ENCODE measurements at places on chromosomes 1 and 21.

GRCh38 chr1:86119214-86119764 lies 37.3 kb downstream of the COL24A1 start:
- DNase-seq, result no peak

DNA sequence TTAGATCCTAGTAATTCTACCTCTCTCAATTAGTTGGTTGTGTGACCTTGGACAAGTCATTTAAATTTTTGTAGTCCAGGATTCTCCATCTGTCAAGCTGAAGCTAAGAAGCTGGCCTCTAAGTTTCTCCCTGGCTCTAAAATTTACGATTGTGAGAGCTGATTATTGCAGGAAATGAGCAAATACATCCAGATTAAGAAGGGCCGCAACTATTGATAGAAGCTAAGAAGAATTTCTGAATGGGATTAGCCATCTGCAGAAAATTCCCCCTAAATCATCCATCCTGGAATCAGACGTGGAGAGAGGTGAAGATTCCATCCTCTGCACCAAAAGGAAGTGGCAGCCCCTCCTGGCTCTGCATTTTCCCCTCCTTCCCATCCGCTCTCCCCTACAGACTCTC lies 55.0 kb downstream of the HIVEP3 start:
- DNase-seq, result no peak

GRCh38 chr1:83554174-83554573 lies 444.8 kb downstream of the TTLL7 start:
- no peak for DNase-seq

DNA sequence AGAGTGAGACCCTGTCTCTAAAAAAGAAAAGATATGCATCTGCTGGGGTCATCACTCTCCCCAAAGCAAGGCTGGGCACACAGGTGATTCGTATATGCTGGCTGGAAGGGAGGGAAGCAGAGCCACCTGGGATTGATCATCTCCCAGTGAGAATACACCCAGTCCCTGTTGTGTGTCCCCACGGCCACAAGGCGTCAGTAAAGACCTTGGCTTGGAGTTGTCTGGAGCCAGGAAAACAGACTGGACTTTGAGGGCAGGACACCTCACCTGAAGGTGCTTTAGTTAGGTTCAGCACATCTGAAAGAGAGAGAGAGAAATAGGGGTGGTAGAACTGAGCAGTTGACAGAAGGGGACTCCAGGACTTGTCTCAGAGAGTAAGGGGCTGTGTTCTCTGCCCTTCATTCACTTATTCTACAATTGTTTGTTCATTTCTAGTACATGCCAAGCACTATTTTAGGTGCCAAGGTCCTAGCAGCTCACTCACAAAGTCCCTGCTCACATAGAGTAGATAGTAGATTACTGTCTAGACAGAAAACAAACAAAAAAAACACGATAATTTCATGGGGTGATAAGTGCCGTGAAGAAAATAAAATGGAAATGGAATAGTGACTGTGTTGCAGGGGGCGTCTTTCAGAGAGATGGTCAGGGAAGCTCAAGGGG lies 13.5 kb downstream of the CITED4 start:
- DNase-seq, result no peak

- DNase-seq, result peak; percentile 70
Observed at GRCh38 chr1:222095606-222096475, 354.0 kb upstream of the DUSP10 start.

DNA sequence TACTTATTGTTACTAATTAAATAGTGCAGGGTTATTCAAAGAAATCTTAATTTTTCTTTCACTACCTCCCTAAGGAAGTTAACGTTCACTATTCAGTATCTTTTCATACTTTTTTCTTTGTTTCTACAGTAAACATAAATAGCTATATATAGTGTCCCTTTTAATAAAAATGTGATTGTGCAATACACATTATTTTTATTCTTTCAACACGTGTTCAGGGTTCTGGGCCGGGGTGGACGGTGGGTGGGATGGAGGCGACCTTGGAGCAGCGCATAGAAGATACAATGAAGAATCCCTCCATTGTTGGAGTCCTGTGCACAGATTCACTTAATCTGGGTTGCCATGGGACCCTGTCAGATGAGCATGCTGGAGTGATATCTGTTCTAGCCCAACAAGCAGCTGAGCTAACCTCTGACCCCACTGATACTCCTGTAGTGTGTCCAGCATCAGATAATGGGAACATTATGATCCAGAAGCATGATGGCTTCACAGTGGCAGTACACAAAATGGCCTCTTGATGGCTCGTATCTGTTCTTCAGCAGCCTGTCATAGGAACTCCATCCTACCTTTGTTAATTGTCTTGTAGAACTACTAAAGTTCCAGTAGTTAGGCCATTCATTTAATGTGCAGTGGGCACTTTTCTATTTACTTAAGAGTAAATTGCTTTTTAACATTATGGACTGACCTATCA lies 155.9 kb upstream of the L1TD1 start:
- DNase-seq, result no peak

GRCh38 chr1:43383449-43383848 lies 6.2 kb downstream of the MED8 start:
- DNase-seq, result no peak

DNA sequence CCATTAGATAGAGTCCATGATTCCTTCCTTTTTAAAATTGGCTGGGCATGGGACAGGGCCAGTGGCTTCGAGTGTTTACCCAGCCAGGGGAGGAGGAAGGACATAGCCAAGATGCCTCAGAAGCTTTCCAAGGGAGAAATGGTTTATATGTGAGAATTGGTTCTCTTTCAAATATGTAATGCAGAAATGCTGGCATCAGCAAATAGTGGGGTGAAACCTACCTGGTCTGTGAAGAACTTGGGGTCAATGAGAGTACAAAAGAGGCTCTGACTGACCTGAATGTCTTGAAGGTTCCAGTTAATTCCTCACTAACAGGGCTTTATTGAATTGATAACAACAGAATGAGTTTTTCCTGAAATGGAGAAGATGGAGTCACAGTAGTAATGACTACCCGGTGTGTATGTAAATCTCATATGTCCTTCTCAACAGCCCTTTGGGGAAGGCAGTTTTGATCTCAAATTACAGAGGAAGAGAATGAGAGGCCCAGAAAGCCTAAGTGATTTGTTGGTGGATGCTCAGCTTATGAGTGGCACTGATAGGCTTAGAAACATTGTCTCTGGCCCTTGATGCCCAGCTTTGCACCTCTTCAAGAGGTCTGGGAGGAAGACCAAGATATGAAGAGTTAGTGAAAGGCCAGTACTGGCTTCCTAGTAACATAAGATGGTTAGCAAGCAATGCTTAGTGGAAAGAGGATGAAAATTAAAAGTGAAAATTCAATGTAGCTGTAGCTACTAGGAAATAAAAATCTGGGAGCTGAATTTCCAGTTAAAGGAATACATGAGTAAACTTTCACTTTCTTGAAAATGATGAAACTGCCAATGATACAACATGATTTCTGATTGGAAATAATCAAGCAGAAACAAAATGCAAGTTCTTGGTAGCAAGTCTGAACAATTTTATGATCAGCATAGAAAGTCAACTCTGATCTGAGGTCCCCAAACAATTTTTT lies 2.7 kb downstream of the ATF3 start:
- DNase-seq, result peak; percentile 21

- DNase-seq, result no peak
Observed at GRCh38 chr1:226568077-226568831, 19.7 kb downstream of the STUM start.

DNA sequence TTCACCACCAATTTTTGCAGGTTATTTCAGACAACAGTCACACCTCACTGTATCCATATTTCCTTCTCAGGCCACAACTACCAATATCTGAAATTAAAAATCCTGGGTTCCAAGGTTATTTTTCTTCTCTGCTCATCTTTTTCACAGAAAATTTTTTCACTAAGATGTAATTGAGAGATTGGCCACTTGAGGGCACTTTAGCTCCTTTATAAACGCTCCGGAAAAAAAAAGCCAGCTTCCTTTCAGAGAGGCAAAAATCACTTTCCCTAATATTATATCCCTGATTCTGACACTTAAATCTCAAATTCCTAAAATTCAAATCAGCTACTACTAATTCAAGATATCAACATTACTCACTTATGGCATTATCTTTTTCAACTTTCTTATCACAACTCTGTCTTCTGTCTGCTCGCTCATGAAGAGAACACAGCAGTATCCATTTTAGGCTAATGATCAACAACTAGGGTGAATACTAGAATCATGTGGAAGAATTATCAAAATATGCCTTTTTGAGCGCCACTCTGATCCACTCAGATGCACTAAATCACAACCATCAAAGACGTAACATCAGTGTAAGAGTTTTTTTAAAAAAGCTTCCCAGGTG lies 101.4 kb upstream of the RGS1 start:
- peak; percentile 41 for DNase-seq

GRCh38 chr1:221832151-221832550 lies 90.3 kb upstream of the DUSP10 start:
- no peak for DNase-seq

DNA sequence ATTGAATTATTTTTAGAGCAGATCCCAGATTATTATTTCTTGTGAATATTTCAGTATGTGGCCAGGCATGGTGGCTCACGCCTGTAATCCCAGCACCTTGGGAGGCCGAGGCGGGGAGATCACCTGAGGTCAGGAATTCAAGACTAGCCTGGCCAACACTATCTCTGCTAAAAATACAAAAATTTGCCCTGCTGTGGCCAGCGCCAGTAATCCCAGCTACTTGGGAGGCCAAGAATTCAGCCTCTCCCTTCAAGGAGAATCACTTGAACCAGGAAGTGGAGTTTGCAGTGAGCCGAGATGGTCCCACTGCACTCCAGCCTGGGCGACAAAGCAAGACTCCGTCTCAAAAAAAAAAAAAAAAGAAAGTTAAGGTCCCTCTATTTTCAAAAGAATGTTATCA lies 4.3 kb downstream of the OSBPL9 start:
- DNase-seq, result no peak

GRCh38 chr1:205670611-205671430 lies 9.5 kb downstream of the SLC45A3 start:
- no peak for DNase-seq

GRCh38 chr21:33940881-33941245 lies 25.3 kb upstream of the ATP5PO start:
- DNase-seq, result no peak

DNA sequence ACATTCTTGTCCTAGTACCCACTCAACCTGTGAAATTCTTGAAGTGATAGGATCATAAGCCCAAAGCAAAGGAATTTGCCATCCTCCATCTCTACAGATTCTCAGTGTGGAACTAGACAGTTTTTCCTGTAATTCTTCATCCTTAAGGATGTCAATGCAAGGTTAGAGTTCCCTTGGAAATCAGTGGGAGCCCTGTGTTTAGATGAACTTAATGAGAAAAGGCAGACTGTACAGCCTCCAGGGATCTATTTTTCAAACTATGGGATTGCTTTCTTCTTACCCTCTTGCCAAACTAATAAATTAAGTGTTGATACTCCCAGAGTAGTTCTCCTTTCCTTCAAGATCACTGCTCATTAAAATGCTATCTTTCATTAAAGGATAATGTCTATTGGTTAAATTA lies 78.1 kb upstream of the OLFM3 start:
- no peak for DNase-seq

DNA sequence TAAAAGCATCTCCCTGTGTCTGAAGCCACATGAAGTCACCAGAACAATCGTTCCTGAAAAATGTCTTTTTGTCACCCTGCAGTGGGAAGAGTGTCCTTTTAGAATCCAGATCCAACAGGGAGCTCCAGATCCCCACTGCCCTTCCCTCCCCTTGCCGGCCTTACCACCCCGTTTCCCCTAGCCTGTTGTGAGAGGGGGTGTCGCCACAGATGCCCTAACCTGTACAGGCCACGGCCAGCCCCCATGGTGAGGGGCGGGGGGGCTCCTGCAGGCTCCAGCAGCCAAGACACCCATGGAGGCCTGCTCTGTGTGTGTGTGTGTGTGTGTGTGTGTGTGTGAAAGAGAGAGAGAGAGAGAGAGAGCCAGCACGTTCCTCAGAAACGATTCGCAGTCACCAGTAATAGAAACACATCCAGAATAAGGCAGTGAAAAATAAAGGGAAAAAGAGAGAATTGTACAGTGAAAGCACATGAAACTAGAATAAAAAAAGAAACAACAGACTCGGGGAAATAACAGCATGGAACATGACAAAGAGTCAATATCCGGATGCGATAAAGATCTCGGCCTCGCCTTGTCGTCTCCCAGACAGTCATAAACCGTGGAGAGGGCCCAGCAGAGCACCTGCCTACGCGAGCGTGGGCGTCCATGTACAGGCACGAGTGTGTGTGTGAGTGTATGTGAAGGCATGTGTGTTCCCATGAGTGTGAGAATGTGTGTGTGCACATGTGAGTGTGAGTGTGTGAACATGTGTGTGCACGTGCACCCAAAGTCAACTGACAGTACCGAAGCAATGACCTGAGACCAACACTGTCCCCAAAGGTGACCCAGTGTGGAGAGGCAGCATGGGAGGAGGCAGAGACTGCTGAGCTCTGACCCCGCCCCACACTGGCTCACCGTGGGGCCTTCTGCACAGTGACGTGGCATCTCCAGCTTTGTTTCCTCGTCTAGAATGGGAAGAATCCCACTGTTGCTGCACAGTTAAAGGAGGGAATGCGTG lies 303.8 kb downstream of the NPHP4 start:
- DNase-seq, result no peak

- DNase-seq, result no peak
Observed at GRCh38 chr1:230135726-230136125, 68.7 kb downstream of the GALNT2 start.

- no peak for DNase-seq
Observed at GRCh38 chr1:231055271-231055670, 15.2 kb upstream of the FAM89A start.

DNA sequence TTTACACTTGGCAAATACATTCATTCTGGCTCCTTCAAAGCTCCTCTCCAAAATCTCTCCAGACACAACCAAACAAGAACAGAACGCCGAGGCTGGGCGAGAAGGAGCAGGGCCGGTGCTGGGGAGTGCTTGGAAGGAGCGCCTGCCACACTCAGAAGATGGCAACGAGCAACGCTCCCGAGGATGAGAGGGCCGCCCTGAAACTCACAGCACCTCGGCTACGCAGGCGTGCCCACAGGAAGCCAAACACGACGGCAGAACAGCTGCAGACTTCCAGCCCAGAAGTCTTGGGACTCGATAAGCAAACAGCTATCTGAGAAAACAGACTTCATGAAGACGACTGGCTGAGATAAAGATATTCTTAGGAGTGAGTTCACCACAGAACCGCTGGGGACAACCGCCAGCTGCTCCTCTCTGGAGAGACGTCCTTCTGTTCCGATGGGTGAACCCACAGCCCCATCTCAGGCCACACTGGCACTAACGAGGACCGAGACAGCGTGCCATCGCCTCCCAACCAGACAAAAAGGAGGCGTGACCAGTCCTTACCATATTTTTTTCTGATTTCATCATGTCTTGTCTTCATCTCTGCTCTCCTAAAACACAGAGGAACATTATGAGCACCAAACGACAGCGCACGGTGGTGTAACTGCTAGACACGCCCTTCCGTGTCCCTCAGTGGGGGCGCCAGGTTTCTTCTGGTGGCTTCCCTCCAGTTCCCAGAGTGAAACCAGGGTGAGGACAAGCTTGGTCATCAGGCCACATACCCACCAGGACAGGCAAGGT lies 18.6 kb downstream of the PTTG1IP start:
- DNase-seq, result no peak

Measured in CD4-positive, alpha-beta T cell treated with Interleukin-21 for 1 hour (primary cell).